Left lung (tissue), 14 donors: ENCODE measurements at places on chromosomes 5 and 9. TPM values are rescaled to one million over a fixed set of nuclear protein-coding genes. Genes with fewer than 3 reads are reported as not detected.

PCDHA12 gene
- 7.4 TPM for total RNA-seq

GRCh38 chr5:96969366-96969765 lies 33.5 kb downstream of the LNPEP start:
- H3K27me3 ChIP-seq, result no peaks in the 10 kb centered on the region
- no peaks in the 10 kb centered on the region for H3K36me3 ChIP-seq
- DNase-seq, result no peak
- H3K27ac ChIP-seq, result no peak overlapping the region
- peaks cover 36% of the 10 kb centered on the region for H3K4me1 ChIP-seq

DNA sequence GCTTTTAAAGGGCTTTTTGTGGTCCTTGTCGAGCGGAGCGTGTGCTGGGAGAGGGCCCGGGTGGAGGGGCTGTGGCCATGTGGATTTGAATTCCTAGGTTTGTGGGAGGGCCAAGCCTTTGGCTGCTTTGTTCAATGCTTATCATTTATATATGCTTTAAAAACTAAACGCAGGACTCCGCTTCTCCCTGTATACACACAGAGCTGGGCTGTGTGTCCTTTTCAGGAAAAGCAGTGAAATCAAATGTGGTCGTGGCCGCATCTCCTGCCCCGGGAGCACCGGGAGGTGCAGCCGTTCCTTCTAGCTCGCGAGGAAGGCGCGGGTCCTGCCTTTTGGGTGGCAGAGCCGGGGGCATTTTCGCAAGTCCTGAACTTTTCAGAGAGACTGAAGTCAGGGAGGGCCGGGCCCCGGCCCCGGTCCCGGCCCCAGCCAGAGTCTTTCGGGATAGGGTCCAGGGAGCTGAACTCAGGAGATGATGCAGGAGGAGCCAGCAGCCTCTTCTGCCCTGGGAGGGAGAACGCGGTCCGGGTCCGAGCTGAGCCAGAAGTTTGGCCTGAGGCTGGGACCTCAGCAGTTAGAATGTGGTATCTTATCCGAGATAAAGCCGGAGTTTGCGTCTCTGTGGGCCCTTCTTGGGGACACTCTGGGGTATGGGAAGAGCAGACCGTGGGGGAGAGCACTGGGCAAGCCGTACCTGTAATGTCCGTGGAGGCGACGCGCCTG lies 158.8 kb downstream of the C9orf152 start:
- H3K27ac ChIP-seq, result peak overlapping the region; percentile 77
- H3K36me3 ChIP-seq, result no peaks in the 10 kb centered on the region
- H3K27me3 ChIP-seq, result no peaks in the 10 kb centered on the region
- peak overlapping the region; percentile 80 for H3K4me3 ChIP-seq
- DNase-seq, result peak; percentile 38
- H3K4me1 ChIP-seq, result peaks cover 59% of the 10 kb centered on the region

DNA sequence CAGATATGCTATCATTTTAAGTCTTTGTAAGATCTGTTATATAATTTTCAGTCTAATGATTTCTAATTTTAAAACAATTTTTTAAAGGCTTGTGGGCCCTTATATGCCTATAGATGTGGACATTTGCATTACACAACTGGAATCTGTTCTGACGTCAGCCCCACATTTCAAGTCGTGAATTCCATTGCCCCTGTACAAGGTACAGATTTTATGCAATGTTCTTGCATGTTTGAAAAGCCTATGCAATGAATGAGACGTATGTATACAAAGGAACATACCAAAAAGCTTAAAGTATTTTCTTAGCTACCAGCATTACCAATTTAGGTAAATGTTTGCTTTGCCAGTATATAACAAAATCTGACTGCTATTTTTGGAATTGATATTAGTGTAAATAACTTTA lies 77.2 kb downstream of the ITGA1 start:
- H3K4me3 ChIP-seq, result no peak overlapping the region
- H3K27ac ChIP-seq, result no peak overlapping the region
- no peak for DNase-seq
- H3K4me1 ChIP-seq, result peaks cover 12% of the 10 kb centered on the region

GRCh38 chr5:31990081-31990650 lies 184.0 kb downstream of the GOLPH3 start:
- peak; percentile 36 for DNase-seq
- H3K27ac ChIP-seq, result no peak overlapping the region
- H3K4me1 ChIP-seq, result no peaks in the 10 kb centered on the region
- no peaks in the 10 kb centered on the region for H3K27me3 ChIP-seq
- H3K36me3 ChIP-seq, result no peaks in the 10 kb centered on the region
- no peak overlapping the region for H3K4me3 ChIP-seq
